ENCODE measurements at places on chromosomes 7 and 10.

GRCh38 chr7:41241641-41242040 is 461.2 kb downstream of the INHBA start:
- H3K27ac ChIP-seq = no peak overlapping the region
- DNase-seq = no peak
- H3K36me3 ChIP-seq = no peaks in the 10 kb centered on the region
- no peaks in the 10 kb centered on the region for H3K4me1 ChIP-seq

DNA sequence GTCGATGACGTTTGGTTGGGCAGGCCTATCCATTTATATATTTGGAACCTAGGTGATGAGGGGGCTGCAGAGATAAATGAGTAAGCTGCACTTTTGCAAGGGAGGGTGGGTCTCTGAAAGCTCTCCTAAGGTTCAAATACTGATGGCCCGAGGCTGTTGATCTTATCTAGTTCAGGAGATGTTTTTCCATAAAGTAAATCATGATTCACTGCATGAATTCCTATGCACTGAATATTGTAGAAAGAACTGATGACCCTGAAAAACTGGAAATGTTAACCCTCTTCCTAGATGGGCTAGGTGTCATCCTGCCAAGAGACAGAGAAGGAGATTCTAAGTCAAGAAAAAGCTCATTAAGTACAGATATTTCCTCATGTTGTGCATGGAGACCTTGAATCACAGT is 459.9 kb downstream of the PLXNA4 start:
- no peak overlapping the region for H3K4me3 ChIP-seq
- no peaks in the 10 kb centered on the region for H3K27me3 ChIP-seq
- H3K4me1 ChIP-seq = no peaks in the 10 kb centered on the region
- H3K27ac ChIP-seq = no peak overlapping the region

- no peak overlapping the region for H3K4me3 ChIP-seq
- no peaks in the 10 kb centered on the region for H3K36me3 ChIP-seq
- no peaks in the 10 kb centered on the region for H3K27me3 ChIP-seq
These were observed 267.8 kb downstream of the WDR37 start for GRCh38 chr10:1323951-1324350.

DNA sequence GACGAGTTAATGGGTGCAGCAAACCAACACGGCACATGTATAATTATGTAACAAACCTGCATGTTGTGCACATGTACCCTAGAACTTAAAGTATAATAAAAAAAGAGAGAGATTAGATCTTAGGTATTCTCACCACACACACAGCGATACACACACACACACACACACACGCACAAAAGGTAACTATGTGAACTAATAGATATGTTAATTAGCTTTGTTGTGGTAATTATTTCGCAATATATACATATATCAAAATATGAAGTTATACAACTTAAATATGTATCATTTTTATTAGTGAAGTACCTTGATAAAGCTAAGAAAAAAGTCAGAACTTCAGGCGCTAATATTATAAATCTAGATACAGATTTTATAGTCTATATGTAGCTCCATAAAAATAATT is 849.2 kb downstream of the IPMK start:
- H3K27ac ChIP-seq = no peak overlapping the region
- H3K27me3 ChIP-seq = no peaks in the 10 kb centered on the region
- H3K4me1 ChIP-seq = no peaks in the 10 kb centered on the region

DNA sequence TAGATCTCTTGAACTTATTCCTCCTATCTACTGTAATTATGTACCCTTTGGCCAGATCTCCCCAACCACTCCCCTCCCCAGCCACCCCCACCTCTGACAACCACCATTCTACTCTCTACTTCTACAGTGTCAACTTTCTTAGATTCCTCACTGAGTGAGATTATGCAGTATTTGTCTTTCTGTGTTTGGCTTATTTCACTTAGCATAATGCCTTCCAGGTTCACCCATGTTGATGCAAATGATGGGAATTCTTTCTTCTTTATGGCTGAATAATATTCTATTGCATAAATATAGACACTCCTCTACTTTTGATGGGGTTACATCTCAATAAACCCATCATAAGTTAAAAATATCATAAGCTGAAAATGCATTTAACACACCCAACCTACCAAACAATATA is 21.3 kb upstream of the HNRNPH3 start:
- H3K4me3 ChIP-seq = no peak overlapping the region
- no peaks in the 10 kb centered on the region for H3K27me3 ChIP-seq
- H3K27ac ChIP-seq = no peak overlapping the region
- no peak for DNase-seq
- H3K36me3 ChIP-seq = no peaks in the 10 kb centered on the region

GRCh38 chr7:1748839-1749173 is 78.7 kb downstream of the ELFN1 start:
- H3K27me3 ChIP-seq = no peaks in the 10 kb centered on the region
- H3K27ac ChIP-seq = no peak overlapping the region
- no peaks in the 10 kb centered on the region for H3K36me3 ChIP-seq
- DNase-seq = peak; percentile 37
- H3K4me3 ChIP-seq = no peak overlapping the region
- H3K4me1 ChIP-seq = no peaks in the 10 kb centered on the region

DNA sequence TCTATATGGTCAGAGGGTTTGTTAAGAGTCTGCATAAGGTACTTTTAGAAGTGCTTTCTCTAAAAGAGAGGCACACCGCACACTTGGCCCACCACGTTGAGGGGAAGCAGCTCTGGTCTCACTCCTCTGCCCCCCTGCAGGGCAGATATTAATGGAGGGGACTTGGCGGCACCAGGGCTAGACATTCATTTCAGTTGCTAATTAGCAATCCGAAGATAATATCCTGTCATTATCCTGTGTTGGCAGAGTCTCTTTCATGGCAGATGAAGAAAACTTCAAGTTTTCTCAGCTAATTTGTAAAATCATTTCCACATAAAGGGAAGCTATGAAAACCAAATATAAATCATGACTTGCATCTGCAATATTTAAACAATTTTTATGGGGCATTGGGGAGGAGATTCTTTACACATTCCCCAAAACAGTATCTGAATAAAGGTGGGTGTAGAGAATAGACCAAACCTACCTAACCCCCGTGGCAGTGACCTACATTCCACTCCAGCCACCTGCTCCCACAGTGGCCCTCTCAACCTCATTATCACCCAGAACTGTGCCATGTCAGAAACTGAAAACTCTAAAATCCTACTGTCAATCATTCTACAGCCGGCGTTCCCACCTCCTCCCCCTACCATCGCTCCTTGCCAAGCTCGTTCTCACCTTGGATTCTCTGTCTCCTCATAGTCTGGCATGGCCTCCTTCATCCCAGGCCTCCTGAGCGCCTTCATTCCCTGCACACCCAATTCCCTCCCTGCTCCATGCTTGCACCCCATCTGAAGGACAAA is 54.1 kb upstream of the STK17A start:
- H3K4me3 ChIP-seq = no peak overlapping the region
- H3K4me1 ChIP-seq = no peaks in the 10 kb centered on the region
- no peak overlapping the region for H3K27ac ChIP-seq
- no peaks in the 10 kb centered on the region for H3K27me3 ChIP-seq

DNA sequence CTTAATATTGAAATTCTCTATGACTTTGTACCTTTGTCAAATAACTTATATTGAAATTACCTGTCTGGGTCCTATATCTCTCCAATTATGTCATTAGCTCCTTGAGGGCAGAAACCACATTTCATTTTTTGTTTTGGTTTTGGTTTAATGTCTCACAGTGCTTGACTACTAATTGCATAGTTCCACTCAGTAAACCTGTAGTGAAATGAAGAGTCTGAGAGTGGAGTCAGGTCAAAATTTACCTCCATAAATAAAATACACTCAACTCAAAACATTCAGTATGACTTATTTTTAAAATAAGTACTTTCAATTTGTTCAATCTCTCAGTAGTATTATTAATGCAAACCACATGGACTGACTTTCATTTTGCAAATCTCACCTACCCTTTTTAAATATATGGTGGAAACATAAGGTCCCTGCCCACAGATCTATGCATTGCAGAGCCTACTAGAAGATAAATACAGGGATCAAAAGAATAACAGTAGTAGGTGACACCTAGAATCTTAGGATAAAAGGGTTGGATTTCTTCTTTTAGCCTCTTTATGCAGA is 32.5 kb downstream of the PDE1C start:
- no peaks in the 10 kb centered on the region for H3K4me1 ChIP-seq
- DNase-seq = no peak
- H3K36me3 ChIP-seq = no peaks in the 10 kb centered on the region

DNA sequence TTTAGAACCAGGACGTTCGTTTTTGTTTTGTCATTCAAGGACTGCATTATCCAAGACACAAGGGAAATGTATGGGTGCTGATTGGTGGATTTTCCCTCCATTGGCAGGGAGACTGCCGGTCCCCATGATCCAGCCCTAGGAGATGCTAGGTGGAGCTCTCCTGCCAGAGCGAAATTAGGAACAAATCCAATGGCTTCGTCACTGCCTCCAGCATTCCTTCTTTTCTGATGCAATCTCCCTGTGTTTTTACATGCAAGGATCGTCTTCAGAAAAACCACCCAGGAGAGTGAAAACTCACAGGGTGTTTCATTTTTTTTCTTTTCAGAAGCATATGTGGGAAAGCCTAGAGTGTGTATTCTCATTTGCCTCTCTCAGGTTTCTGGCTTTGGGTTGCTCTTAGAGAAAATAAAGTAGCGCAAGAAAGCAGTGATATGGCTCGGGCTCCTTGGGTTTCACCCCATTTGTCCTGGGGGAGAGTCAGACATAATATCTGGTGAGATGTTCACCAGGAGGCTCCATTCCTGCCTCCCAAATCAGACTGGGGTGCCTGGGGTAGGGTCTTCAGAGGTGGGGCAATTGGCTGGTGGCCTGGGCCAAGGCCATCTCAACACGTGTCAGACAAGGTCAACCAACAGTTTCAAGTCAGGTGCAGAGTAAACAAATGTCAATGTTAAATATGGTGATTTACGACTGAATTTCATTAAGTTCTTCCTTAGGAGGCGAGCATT is 450.9 kb upstream of the MKI67 start:
- H3K27ac ChIP-seq = no peak overlapping the region
- H3K4me3 ChIP-seq = no peak overlapping the region
- no peaks in the 10 kb centered on the region for H3K36me3 ChIP-seq
- no peaks in the 10 kb centered on the region for H3K4me1 ChIP-seq
- peaks cover 25% of the 10 kb centered on the region for H3K27me3 ChIP-seq

Data from left lung (tissue), 14 donors.